Non-pigmented ciliary epithelial cell (primary cell): ENCODE measurements at places on chromosomes 16 and 17.

DNA sequence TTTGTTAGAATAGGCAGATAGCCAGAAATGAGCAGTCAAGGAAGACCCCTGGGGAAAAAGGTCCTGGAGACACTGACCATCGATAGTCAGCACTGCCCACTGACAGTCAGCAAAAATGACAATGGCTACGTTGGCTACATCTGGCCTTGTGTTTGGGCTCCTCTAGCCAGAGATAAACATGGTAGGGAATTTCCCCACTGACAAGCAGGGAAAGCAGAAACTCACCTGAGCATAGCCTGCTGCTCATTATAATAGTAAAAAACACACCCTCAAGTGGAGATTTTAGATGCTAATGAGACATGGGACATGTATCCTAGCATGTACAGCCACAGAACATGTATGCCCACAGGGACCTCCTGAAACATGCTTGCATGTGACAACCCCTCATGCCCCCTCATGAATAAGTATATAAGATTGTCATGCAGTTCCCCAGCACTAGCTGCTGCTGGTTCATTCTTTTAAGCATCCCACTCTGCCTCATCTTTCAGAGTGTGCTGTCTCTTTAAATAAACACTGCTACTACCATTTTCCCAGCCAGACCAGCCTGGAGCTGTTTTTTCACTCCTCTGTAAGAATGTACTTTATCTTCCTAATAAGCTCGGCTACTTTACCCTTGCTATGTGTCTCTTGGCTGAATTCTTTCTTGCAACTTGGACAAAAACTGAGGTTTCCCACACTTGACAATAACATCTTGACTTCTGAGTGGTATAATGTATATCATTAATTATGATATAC lies 550.1 kb upstream of the CDH8 start:
- no peak for DNase-seq

- no peak for DNase-seq
These were observed 19.5 kb upstream of the RBFOX1 start for GRCh38 chr16:7313170-7313569.

DNA sequence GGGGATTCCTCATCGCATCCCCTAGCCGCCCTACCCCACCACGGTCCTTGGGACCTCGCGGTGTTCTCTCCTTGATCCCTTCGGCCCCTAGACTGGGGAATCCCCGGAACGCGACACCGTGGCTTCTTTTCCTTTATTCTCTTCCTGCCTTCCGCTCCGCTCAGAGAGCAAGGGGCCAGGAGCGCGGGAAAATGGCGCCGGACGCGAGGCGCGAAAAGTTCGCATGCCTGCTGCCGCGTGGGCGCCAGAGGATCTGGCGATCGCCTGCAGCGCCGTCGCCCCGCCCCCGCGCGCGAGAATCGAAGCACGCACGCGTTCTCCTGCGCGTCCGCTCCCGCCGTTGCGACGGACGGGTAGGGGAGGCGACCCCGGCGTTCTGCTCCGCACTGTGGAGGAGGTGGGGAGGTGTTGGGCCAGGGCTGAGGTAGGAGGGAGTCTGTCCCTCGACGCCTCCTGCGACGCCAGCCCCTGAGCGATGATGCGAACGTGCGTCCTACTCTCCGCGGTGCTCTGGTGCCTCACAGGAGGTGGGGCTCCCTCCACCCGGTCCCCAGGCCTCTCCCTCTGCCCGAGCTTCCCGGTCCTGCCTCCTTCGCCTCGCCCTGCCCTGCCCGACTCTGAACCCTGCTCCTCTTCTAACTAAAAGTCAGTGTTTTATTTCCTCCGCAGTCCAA lies at the start of gene ZPBP2:
ZPBP2 (plus strand) TSS at position 323 of the 674 bp plus-strand sequence; CDS start at position 476, 153 bp downstream.
- DNase-seq, result no peak

DNA sequence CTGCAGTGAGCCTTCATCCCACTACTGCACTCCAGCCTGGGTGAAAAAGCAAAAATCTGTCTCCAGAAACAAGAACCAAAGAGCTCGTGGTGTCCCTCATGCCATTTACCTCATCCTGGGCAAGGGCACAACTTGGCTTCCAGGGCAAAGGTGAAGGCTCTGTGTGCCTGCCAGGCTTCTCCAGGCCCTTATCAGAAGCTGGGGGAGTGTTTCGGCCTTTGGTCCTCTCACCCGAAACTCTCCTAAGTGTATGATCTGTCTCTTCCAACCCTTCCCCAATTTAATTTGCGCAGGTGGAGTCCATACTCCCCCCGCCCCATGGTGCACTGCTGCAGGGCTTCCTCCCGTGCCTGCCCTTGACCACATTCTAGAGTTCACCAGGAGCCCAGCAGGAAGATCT lies 1.1 kb downstream of the CES2 start:
- no peak for DNase-seq

GRCh38 chr16:25023556-25023955 lies 8.4 kb upstream of the ARHGAP17 start:
- DNase-seq, result no peak

DNA sequence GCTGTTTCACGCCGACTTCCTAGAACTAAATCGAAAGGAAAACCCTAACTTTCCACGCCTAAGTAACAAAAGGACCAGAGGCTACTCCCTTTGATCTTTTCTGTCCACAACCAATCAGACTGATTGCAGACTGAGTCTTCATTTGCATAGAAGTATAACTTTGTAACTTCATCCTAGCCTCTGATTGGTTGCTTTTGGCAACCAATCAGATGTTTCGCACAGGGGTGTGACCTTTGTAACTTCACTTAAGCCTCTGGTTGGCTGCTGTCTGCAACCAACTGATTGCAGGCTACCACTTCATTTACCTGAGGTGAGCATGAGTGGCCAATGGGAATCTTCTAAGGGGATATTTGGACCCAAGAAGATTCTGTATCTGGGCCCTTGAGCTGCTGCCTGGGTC lies 17.4 kb upstream of the ICAM2 start:
- DNase-seq, result no peak

DNA sequence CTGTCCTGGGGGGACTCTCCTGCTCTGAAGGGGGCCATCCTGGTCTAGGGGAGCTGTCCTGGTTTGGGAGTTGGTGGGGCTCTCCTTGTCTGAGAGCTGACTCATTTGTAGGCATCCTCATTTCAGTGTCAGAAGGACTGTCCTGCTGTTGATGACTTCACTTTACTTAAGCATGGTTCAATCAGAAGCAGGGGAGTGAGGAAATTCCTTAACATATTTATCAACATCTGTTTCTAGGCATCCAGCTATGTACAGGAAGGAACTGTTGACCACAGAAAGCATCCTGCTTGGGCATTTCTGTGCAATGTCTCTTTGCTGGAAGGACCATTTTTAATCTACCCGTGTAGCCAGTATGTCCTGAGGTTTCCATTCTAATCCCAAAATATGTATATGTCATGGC lies 502.7 kb upstream of the HSBP1 start:
- DNase-seq, result peak; percentile 90

- DNase-seq, result no peak
These were observed 77.3 kb upstream of the CDH5 start for GRCh38 chr16:66289051-66289680.

- no peak for DNase-seq
These were observed 54.5 kb downstream of the TK2 start for GRCh38 chr16:66495440-66495839.

GRCh38 chr16:56513972-56514371 lies 5.9 kb downstream of the BBS2 start:
- DNase-seq, result peak; percentile 40

DNA sequence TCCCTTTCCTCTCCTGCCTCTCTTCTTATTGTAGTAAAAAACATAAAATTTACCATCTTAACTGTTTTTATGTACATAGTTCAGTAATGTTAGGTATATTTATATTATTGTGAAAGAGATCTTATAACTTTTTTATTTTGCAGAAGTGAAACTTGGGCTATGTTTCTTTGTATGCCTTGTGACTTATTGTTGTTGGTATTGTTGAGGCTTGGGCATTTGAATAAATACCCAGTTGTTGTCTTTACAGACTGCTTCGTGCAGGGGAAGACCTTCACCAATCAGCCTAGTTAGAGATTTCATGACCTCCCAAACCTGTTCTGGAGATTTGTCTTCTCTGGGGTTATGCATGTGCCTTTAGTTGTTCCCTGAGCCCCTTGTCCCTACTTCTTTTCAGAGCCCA lies 31.9 kb downstream of the REXO5 start:
- DNase-seq, result no peak
